ENCODE measurements at places on chromosomes 5 and 9.
A peak's percentile ranks its signal among the peaks of the same experiment; 100 is the strongest.

GRCh38 chr5:98557916-98558315, 215.5 kb upstream of the RGMB start:
- no peak for DNase-seq

DNA sequence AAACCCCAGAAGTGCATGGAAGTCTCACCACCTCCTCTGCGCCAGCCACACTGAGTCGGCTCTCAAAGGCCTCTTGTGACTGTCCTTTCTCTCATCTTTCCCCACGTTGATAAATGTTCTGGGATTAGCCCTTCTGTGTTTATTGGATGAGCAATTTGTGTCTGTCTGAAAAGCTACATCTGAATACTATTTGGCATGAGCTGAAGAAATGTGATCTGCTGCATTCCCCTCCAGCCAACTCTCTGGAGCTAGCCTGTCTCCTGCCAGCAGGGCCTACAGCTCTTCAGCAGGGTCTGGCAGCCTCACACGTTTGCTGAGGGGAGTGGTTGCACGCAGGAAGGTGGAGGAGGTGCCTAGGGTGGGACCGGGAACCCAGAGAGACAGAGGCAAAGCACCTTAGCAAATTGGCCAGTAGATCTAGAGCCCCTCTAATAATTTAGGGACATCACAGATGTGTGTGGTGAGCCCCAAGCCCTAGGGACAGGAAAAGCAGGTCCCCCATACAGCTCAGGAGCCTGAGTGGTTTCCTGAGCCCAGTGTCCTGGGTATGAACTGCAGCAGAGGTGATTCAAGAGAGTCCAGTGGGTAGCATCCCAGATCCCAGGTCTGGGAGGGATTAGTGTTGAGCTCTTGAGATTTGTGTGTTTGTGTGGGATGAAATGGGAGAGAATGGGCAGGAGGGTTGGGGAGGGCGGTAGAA, 20.5 kb upstream of the B4GALT1 start:
- no peak for DNase-seq

- no peak for DNase-seq
Observed at GRCh38 chr5:122009436-122009835, 47.7 kb downstream of the SRFBP1 start.

- DNase-seq: no peak
Observed at GRCh38 chr9:76912636-76913275, 6.8 kb upstream of the PRUNE2 start.

DNA sequence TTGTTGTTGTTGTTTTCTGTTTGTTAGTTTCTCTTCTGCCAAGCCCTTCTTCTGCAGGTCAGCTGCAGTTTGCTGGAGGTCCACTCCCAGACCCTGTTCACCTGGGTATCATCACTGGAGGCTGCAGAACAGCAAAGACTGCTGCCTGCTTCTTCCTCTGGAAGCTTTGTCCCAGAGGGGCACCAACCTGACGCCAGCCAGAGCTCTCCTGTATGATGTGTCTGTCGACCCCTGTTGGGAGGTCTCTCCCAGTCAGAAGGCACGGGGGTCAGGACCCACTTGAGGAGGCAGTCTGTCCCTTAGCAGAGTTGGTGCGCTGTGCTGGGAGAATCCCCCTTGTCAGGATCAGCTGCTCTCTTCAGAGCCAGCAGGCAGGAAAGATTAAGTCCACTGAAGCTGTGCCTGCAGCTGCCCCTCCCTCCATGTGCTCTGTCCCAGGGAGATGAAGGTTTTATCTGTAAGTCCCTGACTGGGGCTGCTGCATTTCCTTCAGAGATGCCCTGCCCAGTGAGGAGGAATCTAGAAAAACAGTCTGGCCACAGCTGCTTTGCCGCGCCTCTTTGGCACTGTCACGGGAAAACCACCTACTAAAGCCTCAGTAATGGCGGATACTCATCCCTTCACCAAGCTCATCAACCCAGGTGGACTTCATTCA, 299.2 kb downstream of the EDIL3 start:
- no peak for DNase-seq

DNA sequence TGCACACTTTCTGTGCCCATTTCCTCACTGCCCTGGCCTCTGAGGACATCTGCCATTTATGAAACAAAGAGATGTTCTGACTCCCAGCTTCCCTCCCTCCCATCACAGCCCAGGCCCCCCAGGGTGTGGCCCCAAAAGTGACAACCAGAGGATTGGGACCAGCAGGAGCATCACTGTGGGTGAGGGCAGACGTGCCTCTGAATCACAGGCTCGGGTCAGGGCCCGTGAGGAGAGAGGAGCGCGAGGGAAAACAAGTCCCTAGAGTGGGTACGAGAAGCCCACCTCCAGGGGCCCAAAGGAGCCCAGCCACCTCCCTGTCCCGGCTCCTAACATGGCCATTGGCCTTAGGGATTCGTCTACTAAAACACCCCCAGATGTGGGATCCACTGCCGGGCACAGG, 138.0 kb upstream of the FSTL4 start:
- no peak for DNase-seq

- no peak for DNase-seq
Observed at GRCh38 chr9:90065851-90066250, 461.0 kb downstream of the GADD45G start.

- DNase-seq: no peak
Observed at GRCh38 chr5:145316282-145316681, 518.9 kb downstream of the PRELID2 start.

DNA sequence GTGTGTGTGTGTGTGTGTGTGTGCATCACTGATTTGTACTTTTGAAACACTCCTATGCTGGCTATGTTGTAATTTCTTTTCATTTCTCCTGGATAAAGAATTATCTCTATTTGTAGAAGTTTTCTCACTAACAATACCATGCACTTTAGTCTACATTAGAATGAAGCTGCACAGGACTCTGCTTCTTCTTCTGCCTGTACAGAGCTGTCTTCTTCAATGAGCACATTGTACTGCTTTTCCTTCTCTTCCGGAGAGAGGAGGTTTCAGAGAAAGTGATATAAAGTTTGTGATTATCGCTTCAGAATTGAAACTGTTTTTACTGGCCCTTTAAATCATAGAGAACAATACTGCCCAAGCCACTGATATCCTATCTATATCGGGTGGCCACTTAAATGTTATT, 677.0 kb downstream of the NR2F1-AS1 start:
- DNase-seq: no peak

GRCh38 chr9:126692759-126693427, 79.2 kb downstream of the LMX1B start:
- peak; percentile 67 for DNase-seq

GRCh38 chr9:111897601-111898137, 1.1 kb downstream of the UGCG start:
- no peak for DNase-seq

Data from aorta (tissue), 5 donors.